BJ (cell line): ENCODE measurements at places on chromosomes 2 and 18. TPM values are rescaled to one million over a fixed set of nuclear protein-coding genes. Genes with fewer than 3 reads are reported as not detected.

- DNase-seq = no peak
These were observed 1712.8 kb upstream of the TMEFF2 start for GRCh38 chr2:193907561-193907960.

- no peak for DNase-seq
These were observed 17.5 kb downstream of the CYRIA start for GRCh38 chr2:16647992-16648617.

GRCh38 chr2:234747833-234748559, 203.8 kb upstream of the SH3BP4 start:
- DNase-seq = no peak

- no peak for DNase-seq
These were observed 601.7 kb downstream of the CBLN2 start for GRCh38 chr18:71942433-71942832.

Gene RAB3GAP1
- 22.4 and 42.0 TPM in 2 replicates for polyA plus RNA-seq
